EH (cell line): ENCODE measurements at places on chromosomes 5 and 9.
A peak's percentile ranks its signal among the peaks of the same experiment; 100 is the strongest.

DNA sequence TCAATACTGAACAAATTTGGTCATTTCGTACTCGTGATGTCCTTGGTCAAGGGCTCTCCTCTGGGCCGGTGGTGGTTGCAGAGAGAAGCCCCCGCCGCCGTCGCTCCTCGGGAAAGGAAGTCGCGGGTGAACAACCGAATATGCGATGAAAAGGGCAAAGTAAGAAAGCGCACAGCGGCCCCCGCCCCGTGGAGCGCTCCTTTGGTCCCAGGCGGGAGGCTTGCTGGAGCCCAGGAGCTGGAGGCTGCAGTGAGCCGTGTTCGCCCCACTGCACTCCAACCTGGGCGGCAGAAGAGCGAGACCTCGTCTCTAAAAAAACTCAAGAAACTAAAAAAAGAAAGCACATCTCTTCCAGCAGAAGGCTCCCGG, 108.4 kb upstream of the LARP1 start:
- no peak for DNase-seq

DNA sequence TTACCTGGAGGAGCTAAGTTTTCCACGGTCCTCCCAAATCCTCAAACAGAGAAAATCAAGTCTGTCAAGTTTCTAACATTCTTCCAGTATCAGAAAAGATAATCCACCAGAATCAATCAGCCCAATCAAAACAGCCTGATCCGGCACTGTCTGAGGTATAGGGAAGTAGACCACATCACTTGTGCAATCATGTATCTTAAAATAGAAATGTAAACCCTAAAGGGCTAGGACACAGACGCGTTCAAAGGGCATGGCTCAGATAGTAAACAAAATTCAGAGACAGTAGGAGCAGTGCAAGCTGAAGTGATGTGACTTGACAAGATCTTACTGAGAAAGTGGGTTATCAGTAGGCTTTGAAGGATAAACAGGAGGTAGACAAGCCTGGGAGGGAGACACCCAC, 252.4 kb upstream of the DAPK1 start:
- no peak for DNase-seq

DNA sequence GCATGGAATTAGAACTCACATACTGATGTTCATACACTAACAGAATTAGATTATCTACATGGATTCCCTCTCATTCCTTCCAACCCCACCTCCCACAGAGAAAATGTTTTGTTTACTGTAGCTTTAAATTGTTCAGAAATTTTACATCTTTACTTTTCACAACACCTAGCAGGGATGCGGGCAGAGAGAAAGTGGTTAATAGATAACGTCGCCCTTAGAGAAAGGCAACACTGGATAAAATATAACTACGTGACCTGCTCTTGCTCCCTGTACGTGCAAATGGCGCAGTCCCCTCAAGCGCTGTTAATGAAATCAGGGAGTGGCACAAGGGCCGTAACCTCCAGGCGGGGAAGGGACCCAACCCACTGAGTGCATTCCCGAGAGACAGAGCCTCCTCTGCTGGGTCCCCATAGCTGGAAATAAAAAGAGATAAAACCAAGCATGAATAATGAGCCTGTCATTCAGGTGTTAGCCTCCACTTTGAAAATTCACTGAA, 125.3 kb upstream of the DAPK1 start:
- no peak for DNase-seq

GRCh38 chr5:78016863-78017529, 240.9 kb upstream of the TBCA start:
- no peak for DNase-seq

DNA sequence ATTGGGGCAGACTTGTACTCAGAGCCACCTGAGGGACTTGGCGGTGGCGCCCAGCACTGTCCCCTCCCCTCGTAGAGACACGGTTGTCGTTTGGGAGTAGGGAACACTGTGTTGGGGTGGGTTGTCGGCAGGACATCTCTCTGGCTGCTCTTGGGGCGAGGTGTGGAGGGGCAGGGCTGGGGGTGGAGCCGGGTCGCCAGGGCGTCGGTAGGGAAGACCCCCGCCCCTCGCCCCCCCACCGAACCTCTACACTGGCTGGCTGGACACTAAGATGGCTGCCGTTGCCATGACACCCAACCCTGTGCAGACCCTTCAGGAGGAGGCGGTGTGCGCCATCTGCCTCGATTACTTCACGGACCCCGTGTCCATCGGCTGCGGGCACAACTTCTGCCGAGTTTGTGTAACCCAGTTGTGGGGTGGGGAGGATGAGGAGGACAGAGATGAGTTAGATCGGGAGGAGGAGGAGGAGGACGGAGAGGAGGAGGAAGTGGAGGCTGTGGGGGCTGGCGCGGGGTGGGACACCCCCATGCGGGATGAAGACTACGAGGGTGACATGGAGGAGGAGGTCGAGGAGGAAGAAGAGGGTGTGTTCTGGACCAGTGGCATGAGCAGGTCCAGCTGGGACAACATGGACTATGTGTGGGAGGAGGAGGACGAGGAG, 778 bp downstream of the TRIM41 start:
- DNase-seq = peak; percentile 52

GRCh38 chr9:128820665-128821583, 2.6 kb downstream of the ENDOG start:
- no peak for DNase-seq

DNA sequence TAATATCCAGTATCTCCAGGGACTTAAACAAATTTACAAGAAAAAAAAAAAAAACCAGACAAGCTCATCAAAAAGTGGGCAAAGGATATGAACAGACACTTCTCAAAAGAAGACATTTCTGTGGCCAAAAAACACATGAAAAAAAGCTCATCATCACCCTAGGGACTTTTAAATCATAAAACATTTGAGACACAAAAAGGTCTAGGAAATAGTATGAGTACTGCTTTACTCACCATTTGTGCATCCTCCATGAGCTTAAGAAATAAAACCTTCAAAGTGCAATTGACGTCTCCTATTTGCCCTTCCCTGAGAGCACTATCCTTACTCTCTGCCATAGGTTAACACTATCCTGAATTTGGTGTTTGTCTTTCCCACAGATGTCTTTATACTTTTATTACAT, 193.7 kb upstream of the NREP start:
- DNase-seq = peak; percentile 83

GRCh38 chr5:157342822-157343402, 77.0 kb downstream of the CYFIP2 start:
- DNase-seq = peak; percentile 43

- DNase-seq = peak; percentile 31
Observed at GRCh38 chr9:136773386-136774044, 9.2 kb upstream of the LCN15 start.

- DNase-seq = no peak
Observed at GRCh38 chr5:36078430-36078829, 11.7 kb upstream of the UGT3A2 start.

- DNase-seq = no peak
Observed at GRCh38 chr9:137160716-137161557, 8.9 kb downstream of the LRRC26 start.

GRCh38 chr9:108182950-108183381, 672.8 kb downstream of the ACTL7B start:
- DNase-seq = peak; percentile 70

DNA sequence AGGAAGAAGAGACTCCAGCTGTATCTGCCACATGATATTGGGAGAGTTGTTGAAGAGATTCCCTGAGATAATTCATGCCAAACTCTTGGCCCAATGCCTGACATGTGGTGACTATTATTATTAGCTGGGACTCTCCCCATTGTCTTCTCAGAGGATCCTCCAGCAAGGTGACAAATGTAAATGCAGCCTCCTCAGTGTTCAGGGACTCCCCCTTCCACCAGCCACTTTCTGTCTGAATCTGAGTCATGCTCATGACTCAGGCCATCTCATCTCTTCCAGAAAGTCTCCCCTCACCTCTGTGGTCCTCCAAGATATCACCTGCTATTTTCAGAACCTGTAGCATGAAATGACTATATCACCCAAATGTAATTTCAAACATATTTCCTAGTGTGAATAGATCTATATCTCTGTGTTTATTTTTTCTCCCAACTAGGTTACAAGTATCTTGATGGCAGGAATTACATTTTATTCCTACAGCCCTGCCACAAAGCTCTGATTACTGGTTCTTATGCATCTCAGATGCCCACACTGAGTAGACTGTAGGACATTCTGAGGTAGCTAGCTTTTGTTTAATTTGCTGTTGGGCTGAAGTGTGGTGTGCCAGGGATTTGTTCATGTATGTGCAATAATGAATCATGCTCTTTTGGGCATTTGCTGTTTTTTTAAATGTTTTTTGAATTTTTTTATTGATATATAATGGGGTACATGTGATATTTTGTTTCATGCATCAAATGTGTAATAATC, 126.6 kb upstream of the IL12B start:
- DNase-seq = peak; percentile 62

GRCh38 chr9:8542537-8542936, 743.0 kb upstream of the DMAC1 start:
- no peak for DNase-seq

DNA sequence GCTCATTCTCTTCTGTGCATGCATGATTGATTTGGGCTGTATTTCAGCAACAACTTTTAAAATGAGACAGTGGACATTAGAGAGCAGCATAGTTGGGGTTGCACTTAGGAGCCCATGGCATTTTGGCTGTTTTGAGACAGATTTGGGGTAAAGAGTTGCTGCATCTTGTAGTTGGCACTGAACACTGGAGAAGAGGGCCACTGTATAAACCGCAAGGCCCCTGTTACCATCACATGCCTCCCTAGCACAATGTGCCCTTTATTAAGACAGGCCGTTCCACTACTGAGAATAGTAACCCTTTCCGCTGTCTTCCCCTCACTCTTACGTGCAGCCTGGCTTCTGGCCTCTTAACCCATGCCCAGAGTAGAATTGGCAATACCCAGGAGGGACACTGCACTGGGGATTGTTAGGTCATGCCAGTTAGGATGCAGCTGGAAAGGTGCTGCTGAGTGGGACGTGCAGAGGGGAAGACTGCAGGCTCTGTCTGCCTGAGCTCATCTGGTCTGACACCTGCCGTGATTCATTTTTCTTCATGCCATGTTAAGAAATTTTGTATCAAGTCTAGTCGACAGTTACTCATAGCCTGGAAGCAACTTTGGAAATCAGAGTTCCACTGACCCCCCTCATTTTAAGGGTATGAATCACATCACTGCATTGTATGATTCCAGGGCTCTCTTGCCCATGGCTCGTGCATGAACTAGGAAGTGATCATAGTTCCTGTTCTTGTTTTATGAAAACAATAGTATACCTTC, 146.9 kb upstream of the DMRT1 start:
- DNase-seq = peak; percentile 93

GRCh38 chr9:19732441-19732951, 56.3 kb downstream of the SLC24A2 start:
- no peak for DNase-seq

DNA sequence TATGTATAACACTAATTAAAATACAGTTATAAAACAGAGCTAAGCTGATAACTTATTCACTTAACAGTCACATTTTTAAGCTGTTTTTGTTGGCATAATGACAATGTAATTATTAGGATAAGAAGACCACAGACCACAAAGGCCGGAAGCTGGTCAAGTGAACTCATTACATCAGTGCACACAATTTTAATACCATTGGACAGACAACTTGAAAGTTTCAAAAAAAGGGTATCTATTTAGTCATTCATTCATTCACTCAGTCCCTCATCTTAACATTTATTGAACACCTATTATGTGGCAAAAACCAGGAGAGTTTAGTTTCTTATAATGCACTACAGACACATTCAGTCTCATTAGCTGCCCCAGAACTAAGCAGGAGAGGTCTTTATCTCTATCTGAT, 11.6 kb downstream of the ERP44 start:
- peak; percentile 61 for DNase-seq

DNA sequence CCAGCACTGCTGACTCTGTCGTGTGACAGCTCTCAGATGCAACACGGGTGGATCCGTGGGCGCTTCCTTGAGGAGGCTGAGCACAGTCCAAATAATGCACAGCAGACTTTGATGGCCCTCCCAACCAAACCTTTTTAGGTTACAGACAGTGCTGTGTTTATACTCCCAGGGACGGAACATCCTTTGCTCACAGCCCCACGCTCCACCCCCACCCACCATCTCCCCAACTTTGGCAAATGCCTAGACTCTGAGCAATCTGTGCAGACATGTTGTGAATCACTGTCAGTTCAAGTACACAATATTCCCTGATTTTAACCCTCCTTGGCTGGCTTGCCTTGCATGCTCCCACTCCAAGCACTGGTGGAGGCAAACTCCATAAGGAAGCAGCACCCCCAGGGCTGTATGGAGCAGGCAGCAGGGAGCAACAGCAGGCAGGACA, 324.6 kb downstream of the MLLT3 start:
- DNase-seq = peak; percentile 91

DNA sequence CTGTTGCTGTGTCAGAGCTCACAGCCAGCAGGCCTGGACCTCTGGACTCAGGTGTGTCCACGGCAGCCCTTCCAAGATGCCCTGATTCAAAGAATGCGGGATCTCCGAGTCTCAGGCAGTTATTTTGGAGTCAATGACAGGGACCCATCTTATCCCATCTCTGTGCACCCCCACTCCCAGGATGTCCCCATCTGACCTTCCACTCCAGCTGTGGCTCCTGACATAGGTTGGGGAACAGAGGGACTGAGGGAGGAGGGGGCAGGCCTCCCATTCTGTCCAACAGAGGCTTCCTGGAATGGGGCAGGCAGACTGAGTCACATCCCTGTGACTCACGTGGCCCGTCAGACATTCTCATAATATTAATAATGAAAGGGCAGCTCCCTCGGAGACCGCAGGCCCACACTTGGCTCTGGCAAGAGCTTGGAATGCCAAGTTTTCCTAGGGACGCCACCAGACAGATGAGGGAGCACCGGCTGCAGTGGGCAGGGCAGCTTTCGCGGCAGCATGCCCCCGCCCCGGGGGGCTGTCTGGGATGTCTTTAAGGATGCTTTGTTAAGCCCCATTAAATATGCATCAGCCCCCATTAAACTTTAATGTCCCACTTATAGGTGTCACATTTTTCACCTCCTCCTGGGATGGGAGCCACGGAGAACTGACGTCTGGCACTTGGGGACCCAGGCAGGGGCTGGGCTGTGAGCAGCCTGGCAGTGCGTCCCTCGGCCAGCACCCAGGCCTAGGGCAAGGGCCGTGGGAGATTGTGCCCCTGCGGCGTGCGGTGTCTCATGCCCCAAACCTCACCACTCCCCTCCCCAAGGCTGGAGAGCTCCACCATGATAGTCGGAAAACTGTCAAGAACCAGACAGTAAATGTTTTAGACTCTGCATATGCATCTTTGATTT, 23.6 kb upstream of the FIBCD1 start:
- peak; percentile 97 for DNase-seq
